ENCODE measurements at places on chromosomes 1 and 21. TPM values are rescaled to one million over a fixed set of nuclear protein-coding genes. Genes with fewer than 3 reads are reported as not detected.

The CLEC20A gene
- total RNA-seq = not detected

DNA sequence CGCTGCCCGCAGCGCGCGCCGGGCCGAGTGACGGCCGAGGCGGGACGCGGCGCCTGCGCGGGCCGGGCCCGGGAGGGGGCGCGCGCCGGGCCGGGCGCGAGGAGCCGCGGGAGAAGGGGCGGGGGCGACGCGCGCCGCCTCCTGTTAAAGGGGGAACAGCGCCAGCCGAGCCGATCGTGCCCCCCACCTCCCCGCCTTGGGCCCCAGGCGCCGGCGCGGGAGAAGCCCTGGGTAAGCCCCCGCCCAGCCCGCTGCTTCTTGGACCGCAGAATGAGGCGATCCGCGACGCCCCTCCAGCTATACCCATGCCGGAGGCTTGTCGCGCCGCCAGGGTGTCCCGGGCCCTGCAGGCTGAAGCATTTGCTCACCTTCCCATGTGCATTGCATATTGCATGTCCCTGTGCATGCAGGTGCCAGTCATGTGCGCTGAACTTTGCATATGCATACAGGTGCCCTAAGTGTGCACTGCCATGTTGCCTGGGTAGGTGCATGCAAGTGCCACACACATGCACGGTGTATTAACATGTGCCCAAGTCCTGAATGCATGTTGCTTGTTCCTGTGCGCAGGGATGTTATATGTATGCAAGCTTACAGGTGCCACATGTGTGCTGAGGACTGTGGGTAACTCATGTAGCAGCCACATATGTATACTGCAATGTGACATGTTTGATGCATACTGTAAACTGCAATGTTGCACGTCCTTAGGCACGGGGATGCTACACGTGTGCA is at the start of gene ADGRB2:
Gene ADGRB2, minus strand, starts transcription at position 29 of the 729 bp plus-strand sequence. CDS start 7,119 bp downstream, outside the sequence.
- DNase-seq = peak; percentile 66

- DNase-seq = no peak
Observed at GRCh38 chr1:54176621-54177327, 23.1 kb downstream of the CYB5RL start.

- no peak for DNase-seq
Observed at GRCh38 chr1:12585951-12586942, 31.8 kb downstream of the DHRS3 start.

- no peak for DNase-seq
Observed at GRCh38 chr1:89429062-89429461, 65.2 kb downstream of the GBP6 start.

The RSBN1 gene
- total RNA-seq = 11.6 TPM

Measured in heart left ventricle (tissue), 16 donors.